Stimulated activated CD8-positive, alpha-beta memory T cell treated with anti-CD3 and anti-CD28 coated beads, Interleukin-15, amount 100 ng/mL, for 1 hour (primary cell): ENCODE measurements at places on chromosomes 2 and 18.

GRCh38 chr2:109166811-109167210 lies 37.8 kb downstream of the SH3RF3 start:
- DNase-seq: no peak

GRCh38 chr2:184680825-184681224 lies 82.5 kb downstream of the ZNF804A start:
- DNase-seq: no peak

DNA sequence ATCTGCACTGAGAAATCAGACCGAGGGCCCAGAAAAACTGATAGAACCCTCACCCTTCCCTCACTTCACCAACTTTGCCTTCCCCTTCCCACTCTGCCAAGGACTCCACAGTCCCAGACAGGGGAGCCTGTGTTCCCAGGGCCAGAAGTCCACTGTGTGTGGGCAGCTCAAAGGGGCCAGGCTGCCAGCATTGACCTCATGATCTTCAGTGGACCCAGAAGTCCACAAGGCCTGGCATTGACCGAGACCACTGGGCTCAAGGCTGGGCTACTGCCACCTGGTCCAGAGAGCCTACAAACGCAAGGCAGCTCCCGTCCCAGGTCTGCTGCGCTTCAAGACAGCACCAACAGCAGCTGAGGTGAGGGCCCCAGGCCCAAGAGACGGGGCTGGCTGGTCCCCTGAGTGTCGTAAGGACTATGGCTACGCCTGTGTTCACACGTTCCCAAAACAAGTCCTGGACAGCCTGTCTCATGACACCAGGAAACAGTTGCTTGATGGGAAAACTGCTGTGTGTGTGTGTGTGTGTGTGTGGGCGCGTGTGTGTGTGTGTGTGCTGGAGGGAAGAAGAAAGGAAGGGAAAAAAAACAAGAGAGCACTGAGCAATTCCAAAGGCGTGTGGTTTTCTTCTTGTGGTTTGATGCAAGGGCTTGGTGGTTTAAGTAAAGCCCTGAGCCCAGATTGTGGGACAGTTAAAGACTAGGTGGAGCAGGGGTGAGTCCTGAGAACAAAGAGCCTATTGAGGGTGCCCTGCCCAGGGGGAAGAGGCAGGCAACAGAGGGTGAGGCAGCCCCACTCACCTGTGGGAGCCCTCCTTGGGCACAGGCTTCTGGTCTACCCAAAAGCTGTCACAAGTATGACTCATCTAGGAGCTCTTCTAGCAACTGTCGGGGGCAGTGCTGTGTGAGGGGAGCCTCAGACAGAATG lies 46.6 kb upstream of the ZBTB7C start:
- peak; percentile 20 for DNase-seq

DNA sequence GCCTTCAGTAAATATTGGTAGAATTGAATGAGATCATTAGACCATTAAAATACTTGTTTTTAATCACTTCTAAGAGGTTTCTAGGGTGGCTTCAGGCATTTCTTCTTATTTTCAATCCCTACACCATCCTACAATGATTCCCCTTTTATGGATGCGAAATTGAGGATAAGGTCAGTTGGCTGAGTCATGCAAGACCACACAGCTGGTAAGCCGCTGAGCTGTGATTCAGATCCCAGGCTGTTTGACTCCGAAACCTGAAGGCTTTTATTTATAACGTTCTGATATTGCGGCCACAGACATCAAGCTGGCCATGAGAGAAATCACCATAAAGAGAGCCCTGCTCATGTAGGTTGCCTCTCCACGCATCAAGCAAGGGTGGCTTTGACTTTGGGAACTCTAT lies 133.4 kb downstream of the VAPA start:
- DNase-seq: no peak
